ENCODE measurements at places on chromosomes 12 and 14.
A peak's percentile ranks its signal among the peaks of the same experiment; 100 is the strongest.

- no peak for DNase-seq
These were observed 7.2 kb downstream of the ERC1 start for GRCh38 chr12:998020-998874.

DNA sequence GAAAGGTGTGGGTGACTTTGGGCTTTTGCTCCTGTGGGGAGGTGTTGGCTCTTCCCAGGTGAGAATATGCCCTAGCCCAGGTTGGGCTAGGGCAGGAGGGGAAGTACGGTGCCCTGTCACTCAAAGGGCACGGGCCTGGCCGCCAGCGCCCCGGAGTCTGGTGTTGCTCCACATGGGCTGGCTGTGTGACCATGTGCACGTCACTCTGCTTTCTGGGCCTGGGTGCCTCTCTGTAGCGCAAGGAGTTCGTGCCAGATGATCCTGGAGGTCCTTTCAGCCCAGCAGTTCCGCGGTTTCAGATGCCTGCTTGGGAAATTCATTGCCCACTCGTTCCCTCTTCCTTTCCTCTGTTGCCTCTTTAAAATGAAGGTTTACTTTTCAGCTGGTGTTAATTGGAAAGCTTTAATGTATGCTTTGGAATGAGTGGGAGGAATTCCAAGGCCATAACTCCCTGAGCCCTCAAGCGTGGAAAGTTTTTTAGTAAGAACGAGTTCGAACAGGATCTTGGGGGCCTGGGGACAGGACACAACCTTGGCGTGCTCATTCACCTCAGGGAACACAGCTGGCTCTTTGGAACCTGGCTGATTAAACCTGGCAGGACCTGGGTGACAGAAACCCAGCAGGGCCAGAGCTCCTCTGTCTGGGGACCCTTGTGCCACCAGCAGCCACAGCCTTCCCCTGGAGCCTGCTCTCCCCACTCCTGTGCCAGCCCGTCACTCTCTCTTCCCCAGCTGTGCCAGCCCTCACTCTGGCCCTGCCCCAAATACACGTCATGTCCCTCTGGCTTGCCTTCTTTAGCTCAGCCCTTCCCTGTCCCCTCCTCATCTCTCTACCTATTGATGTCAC lies 42.8 kb downstream of the TSPAN9 start:
- no peak for DNase-seq

DNA sequence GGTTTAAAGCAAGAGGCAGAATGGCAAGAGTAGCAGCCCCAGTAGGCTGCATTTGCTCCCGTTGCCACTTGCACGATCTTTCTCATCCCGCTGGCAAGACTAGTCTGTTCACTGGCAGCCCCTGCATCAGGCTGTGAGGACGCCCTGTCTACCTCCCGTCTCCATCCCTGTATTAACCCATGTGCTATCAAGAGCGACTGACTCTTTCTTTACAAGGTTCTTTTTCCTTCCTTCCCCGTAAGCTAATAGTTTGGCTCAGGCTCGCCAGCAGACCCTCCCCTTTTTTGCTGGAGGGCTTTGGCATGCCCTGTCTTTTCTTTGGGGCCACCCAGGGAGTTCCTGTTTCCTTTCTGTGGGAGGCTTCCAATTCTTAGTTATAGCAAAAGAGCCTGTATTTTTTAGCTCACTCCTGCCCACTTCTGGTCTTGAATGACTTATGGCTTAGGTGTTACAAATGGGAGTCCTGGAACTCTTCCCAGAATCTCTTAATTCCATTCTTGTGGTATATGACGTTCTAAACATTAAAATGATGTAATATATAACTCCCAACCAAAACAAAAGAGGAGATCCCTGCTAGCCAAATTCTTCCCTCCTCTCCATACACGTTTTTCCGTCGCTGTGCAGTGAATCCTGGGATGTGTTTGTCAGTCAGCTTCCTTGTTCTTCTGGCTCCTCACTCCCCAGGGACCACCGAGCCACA lies 149.0 kb downstream of the PRKCH start:
- no peak for DNase-seq

GRCh38 chr12:88418856-88419497 lies 161.3 kb downstream of the KITLG start:
- DNase-seq = no peak

DNA sequence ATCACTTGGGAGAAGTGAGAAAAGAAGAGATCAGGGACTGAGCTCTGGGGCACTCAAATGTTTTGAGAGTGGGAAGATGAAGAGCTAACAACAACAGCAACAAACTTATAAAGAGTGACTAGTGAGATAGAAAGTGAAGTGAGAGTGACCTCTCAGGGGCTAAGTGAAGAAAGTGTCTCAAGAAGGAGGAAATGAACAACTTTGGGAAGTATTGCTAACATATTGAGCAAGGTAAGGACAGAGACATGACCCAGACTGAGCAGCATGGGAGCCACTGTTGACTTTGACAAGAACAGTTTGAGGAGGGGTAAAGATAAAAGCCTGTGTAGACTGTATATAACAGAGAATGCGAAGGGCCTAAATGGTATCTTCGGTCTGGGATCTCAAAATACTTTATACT lies 155.1 kb upstream of the BTG1 start:
- DNase-seq = no peak

DNA sequence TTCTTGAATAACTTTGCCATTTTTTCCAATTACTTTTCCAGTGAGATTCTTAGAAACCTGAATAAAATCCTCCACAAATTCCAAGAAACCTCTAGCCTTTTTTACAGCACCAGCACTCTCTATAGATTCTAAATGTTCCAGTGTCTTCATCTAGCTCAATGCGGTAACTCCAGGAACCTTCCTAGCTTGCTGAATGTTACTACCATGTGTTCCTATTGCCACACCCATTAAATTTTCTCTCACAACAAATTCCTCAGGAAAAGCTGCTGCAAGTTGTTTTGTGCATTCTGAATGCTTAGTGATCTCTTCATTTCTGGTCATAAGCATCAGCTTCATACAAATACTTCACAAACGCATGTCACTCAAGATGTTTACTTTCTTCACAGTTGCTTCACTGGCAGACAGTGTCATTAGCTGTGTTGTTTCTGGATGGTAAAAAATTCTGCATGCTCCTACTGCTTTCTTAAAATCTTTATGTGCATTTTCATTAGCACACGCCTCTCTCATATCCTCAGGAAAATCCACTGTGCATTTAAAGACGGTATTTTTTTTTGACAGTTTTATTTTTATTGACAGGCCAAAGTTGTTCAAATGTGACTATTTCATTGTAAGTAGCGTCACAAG lies 106.7 kb downstream of the PPHLN1 start:
- DNase-seq = no peak

GRCh38 chr12:96386794-96387193 lies 13.4 kb downstream of the CDK17 start:
- no peak for DNase-seq

- DNase-seq = no peak
These were observed 11.6 kb upstream of the IQSEC3 start for GRCh38 chr12:54750-55535.

- no peak for DNase-seq
These were observed 63.8 kb upstream of the SSTR1 start for GRCh38 chr14:38143659-38144505.

DNA sequence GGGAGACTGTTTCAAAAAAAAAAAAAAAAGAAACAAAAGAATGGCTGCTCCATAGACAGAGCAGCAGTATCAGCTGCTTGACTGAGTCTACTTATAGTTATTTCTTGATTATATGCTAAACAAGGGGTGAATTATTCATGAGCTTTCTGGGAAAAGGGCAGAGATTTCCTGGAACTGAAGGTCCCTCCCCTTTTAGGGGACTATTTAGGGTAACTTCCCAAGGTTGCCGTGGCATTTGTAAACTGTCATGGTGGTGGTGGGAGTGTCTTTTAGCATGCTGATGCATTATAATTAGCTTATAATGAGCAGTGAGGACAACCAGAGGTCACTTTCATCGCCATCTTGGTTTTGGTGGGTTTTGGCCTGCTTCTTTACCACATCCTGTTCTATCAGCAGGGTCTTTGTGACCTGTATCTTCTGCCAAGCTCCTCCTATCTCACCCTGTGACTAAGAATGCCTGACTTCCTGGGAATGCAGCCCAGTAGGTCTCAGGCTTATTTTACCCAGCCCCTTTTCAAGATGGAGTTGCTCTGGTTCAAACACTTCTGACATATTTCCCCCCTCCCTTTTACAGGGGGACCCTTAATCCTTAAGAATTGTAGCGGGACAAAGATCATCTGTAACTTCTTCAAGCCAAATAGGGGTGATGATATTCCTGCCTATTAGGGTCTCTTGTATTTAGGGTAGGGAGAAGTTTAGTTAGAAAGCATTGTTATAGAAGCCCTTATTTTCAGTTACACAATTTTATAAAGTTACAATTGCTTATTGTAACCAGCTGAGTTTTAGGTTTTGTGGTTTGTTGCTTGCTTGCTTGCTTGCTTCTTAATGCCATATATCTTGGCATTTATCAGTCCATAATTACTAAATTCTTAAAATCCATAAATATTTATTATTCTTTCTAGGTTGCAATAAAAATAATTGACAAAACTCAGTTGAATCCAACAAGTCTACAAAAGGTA lies 42.5 kb downstream of the MARK3 start:
- no peak for DNase-seq

GRCh38 chr14:64725879-64726584 lies 21.8 kb downstream of the PLEKHG3 start:
- DNase-seq = no peak

- no peak for DNase-seq
These were observed 2.0 kb upstream of the ANKRD9 start for GRCh38 chr14:102511538-102511937.

- no peak for DNase-seq
These were observed 155.5 kb downstream of the KIF21A start for GRCh38 chr12:39287409-39287808.

DNA sequence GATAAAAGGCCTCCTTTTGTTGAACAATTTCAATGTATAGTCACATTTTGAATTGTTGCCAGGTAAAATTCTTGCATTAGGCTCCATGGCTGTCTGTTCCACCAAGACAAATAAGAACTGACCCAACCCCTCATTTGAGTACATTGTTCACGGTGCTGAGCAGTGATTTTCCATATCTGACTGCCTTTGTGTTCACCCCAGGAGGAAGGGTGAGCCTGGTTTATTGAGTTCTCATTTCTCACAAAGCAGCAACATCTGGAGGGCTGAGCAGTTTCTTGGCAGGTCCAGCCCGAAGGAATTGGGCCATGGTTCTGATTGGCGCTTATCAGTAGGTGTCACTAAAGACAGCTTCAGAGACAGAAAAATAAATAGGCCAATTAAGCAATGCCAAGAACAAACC lies 149.1 kb downstream of the BMP4 start:
- DNase-seq = peak; percentile 62

- DNase-seq = no peak
These were observed 44.6 kb upstream of the PLBD1 start for GRCh38 chr12:14612250-14612649.

GRCh38 chr12:114287821-114288525 lies 118.0 kb downstream of the TBX5 start:
- DNase-seq = no peak

DNA sequence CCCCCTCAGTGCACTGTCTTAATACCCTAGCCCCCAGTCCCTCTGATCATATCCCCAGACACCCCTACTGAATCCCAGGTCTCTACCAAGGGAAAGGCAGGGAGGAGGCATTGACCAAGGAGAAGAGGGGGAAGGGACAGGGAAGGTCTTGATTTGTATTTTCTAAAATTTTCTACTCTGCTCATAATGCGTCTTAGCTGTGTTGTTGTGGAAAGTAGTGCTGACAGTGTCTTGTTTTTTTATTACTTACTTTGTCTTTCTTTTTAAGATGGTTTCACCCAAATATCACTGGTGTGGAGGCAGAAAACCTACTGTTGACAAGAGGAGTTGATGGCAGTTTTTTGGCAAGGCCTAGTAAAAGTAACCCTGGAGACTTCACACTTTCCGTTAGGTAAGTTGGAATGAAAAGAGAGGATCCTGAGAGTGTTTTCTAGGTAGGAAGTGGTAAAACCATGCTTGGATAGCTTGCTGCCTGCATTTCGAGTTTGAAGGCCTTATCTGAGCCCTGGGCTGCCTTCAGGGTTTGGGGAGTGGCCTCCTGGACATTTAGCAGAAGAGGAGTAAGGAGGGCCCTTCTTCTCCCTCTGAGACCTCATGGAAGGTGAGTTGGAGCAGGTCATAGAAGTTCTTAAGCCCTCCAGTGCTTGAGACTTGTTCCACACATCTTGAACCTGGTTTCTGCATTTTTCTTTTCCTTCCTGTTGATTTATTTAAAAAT lies 27.4 kb downstream of the PTPN11 start:
- no peak for DNase-seq

DNA sequence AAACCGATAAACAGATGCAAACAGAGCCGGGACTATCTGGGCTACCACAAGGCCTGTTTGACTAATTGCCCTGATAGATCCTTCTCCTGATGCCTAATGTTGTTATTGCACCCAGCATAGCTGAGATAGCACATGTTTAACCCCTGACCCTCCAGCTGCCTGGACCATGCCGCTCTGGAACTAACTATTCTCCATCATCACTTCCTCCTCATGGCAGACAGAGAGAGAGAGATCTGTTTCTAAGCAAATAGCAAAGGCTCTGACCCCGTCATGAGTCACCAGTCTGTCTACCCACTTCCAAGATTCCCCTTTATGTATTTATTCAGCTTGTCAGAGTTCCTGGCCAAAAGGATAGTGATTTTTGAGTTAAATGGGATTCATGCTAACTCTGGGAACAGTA lies 58.2 kb upstream of the FLRT2 start:
- no peak for DNase-seq

- DNase-seq = no peak
These were observed 78.8 kb downstream of the TMCC3 start for GRCh38 chr12:94571556-94571955.

DNA sequence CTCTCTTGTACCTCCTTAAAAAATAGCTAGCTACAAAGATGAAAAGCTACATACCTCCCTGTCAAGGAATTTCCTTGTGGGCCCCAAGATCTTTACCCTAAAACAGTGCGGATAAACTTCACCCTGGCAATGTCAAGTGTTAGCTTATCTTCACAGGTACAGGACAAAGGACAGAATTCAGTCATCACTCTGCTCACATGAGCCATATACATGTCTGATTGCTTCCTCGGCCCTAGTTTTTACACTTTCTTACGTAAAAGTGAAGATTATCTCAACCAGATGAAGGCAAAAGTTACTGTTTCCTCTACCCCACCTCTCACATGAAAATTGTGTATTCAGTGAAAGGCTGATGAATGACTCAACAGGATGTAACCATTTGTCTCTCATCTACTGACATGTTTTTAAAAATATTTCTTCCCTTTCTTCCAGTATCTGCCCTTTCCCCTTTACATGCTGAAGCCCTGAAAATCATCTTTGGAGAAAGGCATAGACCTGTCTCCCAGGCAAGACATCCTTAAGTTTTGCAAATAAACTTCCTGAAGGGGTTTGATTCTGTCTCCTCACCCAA lies 890.1 kb downstream of the GALC start:
- DNase-seq = no peak

DNA sequence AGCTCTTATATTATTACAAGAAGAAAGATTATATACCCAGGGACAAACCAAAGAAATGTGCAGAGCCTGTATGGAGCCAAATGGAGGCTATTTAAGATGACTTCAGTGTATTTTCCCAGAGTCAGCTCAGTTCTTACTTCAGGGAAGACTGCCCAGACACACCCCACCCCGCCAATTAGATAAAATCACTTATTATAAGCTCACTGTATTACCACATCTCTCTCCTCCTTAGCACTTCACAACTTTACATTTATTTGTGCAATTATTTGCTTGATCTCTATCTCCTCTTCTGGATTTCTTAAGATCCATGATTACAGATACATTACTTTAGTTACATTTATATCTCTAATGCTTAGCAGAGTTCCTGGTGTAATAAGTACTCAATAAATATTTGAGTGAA lies 24.7 kb upstream of the WDR89 start:
- DNase-seq = no peak

All from Right ventricle myocardium inferior (tissue), 1 donor.